Lung microvascular endothelial cell (primary cell): ENCODE measurements at places on chromosomes 2 and 18. TPM values are rescaled to one million over a fixed set of nuclear protein-coding genes. Genes with fewer than 3 reads are reported as not detected.

DNA sequence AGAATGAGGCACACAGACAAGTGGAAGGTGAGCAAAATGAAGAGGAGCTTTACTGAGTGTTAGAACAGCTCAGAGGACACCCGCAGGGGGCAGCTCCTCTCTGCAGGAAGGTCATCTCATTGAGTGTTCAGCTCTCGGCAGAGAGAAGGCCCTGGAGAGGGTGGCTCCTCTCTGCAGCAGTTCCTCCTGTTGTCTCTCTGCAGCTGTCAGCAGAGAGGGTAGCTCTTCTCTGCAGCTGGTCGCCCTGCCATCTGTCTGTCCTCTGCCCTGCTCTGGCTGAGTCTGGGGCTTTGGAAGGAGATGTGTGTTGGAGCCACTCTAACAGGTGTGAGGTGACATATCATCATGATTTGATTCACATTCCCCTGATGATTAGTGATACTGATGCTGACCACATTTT lies 6.8 kb upstream of the SNTG2 start:
- DNase-seq: no peak

GRCh38 chr2:26459991-26460612 lies 17.8 kb downstream of the OTOF start:
- no peak for DNase-seq

DNA sequence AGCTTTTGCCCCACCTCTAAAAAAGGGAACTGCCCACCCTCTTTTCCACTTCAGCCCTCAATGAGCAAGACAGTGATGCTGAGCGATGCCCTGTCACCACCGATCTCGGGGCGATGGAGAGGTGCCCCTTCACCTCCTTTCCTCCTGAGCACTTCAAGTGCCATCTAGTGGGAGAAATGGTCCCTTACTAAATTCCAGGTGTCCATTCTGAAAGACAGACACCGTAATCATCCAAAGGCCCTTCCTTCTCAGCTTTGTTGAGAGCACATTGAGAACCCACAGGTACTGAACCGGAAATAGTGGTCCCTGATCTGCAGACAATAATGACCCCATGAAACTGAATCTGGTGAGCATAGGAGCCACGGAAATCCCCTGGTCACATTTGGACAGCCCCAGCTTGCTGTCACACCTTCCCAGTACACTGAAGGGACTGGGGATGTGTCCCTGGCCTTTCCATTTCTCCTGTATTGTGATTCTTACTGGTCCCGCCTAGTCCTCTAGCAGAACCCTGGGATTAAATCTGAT lies 38.5 kb downstream of the KCTD18 start:
- DNase-seq: peak; percentile 67

DNA sequence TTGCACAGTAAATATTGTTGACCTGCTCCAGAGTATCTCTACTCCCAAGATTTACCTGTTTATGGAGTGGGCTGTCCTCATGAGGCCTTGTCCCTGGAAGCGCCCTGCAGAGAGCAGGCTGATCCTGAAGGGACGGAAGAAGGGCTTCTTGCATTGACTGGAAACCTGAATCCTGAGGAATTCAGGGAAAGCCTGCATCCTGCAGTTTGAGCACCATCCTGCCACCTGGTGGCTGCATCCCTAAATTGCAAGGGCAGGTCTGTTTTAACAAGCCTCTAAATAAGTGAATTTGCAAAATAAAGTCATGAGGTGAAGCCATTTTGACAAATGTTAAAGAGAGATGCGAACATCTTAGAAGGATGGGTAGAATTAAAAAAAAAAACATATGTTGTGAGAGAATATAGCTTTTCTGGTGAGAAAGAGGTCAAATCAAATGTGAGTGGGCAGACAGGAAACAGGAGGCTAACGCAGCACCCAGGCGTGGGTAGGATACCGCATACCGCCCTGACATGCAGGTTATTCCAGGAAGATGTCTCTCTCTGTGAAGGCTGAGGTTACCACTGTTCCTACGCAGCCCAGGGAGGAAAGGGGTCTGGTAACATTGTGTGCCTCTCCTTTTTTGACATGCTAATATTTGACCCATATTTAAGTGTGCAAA lies 754.9 kb downstream of the RNF144A start:
- peak; percentile 7 for DNase-seq

GRCh38 chr18:9081940-9082339 lies 20.6 kb upstream of the NDUFV2 start:
- no peak for DNase-seq

DNA sequence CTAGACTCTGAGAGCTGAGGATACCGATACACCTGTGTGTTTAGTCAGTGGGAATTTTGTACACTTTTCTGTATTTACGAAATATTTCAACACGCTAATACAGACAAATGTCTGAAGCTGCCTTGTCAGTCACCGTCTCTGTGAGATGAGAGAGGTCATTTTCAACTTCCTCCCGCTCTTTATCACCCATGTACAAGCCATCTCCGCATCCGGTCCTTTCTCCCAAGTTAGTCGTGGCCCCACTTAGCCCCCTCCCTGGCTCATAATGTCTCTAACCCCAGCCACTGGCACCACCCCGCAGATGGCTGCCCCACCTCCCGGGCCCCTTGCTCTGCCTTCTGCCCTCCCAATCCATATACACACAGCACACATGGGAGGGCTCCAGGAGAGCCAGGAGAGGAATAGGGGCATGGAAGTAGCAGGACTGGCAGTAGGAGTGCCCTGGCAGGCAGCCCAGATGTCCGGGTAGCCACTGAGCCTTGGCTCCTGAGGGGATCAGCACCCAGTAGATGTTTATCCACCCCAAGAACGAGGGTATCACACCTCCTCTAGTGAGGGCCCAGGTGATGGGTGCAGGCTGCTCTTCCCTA lies 2.0 kb upstream of the RUFY4 start:
- no peak for DNase-seq

- no peak for DNase-seq
Measured at GRCh38 chr2:64112016-64112415, 32.2 kb downstream of the PELI1 start.

GRCh38 chr2:65999796-66000195 lies 435.1 kb upstream of the MEIS1 start:
- no peak for DNase-seq

DNA sequence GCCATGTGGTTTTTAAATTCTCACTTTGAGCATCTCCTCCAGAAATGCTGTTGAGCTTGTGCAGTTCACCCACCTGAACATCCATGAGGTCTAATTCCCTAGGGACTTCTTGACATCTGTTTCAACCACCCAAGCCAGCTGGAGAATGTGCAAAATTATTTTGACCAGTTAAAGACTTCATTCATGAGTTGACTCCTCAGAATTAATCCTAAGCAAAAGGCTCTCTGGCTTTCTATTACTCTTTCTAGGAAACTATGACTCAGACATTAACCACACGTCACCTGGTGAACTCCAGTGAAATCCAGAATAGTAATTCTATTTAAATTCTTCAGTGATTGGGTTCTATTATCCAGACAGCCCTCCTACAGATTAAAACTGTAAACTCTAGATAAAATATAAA lies 247.5 kb downstream of the NBAS start:
- DNase-seq: peak; percentile 48

DNA sequence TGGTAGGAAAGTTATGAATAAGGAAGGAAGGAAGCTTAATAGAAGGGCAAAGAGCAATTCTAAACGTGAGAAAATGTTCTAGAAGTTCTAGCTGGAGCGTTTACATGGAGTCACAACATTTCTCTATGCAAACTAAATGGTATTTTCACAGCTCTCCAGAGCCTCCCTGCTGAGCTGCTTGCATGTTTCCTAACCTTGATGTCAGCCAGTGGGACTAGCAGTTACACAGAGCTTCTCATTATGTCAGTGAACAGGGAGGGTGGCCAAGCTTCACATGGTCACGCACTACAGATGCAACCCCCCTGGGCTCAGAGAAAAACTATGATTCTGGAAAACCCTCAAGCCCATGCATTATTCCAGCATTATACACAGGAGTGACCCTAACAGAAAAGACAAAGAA lies 153.4 kb upstream of the CCDC150 start:
- DNase-seq: peak; percentile 7

DNA sequence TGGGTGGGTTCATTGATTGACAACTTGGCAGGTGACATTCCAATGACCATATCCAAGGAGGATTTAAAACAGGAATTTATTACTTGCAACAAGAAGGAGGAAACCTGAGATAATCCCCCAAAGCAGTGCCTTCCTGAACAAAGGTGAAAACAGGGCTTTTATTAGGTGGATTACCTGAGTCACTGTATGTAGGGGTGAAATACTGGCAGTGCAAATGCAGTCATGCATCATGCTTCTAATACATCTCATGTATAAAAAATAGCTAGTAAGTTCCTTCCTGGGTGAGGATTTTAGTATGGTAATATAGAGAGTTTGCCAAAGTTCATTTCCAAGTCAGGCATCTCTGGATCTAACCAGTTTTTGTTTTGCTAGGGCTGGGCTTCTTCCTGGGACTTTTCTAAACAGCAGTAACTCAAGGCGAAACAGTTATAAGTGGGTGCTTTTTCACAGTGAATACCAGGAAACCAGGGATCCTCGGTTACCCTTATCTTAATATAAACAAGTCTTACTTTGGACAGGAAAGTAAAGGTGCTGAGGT lies 583.4 kb upstream of the LRRTM1 start:
- no peak for DNase-seq

DNA sequence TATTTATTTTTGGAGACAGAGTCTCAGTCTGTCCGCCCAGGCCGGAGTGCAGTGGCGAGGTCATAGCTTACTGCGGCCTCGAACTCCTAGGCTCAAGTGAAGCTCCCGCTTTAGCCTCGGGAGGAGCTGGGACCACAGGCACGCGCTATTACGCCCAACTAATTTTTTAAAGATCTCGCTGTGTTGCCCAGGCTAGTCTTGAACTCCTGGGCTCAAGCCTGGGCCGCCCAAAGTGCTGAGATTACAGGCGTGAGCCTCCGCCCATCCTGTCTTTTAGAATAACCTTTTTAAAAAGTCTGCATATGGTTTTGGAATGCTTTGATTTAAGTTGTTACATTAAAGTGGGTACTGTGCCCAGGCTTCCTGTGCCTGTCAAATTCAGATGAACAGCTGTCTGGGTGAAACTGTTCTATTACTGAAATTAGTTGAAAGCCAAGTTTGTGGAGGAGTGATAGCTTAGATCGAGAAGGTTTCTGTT lies 944 bp downstream of the RAB3GAP1 start:
- DNase-seq: peak; percentile 20

DNA sequence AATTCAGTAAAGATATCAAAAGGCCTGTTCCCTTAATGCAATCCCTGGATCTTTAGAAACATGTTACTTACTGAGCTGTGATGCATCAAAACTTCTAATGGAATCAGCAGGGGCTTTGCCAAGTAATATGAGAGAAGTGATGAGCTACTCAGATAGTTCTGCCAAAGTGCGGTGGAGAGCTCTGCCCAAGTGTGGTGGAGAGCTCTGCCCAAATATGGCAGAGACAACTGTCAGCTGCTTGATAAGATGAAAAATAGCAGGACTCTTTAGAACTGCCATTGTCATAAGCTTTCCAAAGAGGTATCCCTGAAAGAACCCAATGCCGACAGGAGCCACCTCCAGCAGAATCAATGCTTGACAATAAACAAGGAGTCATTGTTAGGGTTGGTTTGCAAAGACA lies 167.9 kb upstream of the SLC39A10 start:
- DNase-seq: no peak

- DNase-seq: no peak
Measured at GRCh38 chr2:319059-319600, 31.2 kb upstream of the ALKAL2 start.

- no peak for DNase-seq
Measured at GRCh38 chr2:150271952-150272802, 215.3 kb downstream of the RND3 start.

DNA sequence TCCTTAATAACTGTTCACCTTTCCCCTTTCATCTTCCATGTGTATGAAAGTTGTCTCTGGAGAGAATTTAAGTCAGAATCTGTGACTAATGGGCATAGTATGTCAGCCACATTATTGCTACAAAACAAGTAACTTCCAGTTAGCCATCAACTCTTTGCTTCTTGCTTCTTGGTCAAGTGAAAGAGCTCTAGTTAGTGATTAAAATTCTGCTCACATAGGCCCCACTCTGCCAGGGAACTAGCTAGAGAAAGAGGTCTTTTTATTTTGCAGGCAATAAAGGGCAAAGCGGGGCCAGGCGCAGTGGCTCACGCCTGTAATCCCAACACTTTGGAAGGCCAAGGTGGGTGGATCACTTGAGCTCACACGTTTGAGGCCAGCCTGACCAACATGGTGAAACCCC lies 64.6 kb downstream of the COLEC12 start:
- DNase-seq: no peak

SERPINB8 gene
- 2.2 and 8.5 TPM in 2 replicates for total RNA-seq

TMEM247 gene
- not detected in 2 replicates for total RNA-seq

PLEK gene
- total RNA-seq: under 0.01 TPM in 2 replicates

DNA sequence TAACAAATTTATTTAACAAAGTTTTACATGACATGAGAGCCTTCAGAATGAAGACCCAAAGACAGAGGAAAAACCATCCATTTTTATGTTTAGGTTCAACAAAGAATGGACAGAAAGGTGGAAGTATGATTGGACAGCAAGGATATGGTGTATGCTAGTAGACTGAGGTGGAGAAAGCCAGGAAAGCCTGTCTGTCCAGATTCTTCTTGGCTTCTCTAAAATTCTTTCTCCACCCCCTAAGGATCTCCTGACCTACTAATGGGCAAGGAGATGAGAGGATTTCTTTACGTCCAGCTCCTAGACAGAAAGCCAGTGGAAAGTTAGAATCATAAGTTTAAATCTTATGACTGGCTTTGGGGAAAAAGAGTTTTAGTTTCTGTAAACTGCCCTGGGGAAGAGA lies 3.0 kb downstream of the ATIC start:
- no peak for DNase-seq

GRCh38 chr2:55311444-55311870 lies 42.4 kb upstream of the MTIF2 start:
- peak; percentile 12 for DNase-seq

DNA sequence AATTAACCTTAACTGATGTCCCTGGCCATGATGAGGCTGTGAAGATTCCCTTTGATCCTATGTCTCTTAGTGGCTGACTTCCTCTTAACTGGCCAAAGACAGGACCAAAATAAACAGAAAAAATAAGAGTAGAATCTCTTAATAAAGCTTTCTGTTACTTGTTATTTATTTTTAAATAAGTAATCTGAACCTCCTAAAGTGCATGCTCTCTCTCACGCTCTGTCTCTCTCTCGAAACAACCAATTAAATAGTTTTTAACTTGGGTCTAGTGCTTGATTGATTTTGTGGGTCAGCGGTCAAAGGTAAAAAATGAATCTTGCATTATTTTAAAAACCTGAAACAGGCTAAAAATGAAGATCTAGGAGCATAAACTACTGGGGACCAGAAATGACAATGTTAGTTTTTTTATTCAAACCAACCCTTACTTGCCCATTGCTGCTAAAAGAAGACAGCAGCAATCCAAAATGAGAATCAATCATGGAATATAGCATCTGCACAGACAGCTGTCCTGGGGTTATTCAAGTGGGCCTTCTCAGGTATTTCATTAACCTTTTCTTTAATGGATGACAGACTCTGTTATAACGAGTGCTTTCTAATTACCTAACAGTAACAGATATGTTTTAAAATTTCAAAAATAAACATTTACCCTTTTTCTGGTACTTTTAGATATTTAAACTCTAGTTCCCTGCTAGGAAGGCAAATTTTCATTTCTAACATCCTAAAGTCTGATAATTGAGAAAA lies 11.2 kb downstream of the GAREM1 start:
- no peak for DNase-seq
